ENCODE measurements at places on chromosomes 5 and 9.

DNA sequence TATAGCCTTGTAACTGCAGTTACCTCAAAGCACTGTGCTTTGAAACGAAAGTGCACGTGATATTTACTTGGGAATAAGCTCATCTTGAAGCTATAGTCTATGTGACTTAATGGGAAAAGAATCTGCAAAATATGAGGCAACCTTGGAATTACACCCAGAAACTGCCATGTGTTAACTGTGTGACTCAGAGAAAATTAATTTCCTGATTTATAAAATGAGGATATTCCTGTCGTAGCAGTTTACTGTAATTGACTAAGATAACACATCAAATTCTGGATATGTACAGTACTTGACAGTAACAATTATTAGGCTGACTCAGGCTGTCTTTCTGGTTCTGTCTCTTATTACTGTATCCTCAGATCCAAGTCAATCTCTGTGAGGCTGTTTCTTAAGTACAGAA, 1079.9 kb upstream of the ACO1 start:
- no peak overlapping the region for H3K4me3 ChIP-seq
- H3K27ac ChIP-seq = no peak overlapping the region
- DNase-seq = no peak
- no peaks in the 10 kb centered on the region for H3K27me3 ChIP-seq

DNA sequence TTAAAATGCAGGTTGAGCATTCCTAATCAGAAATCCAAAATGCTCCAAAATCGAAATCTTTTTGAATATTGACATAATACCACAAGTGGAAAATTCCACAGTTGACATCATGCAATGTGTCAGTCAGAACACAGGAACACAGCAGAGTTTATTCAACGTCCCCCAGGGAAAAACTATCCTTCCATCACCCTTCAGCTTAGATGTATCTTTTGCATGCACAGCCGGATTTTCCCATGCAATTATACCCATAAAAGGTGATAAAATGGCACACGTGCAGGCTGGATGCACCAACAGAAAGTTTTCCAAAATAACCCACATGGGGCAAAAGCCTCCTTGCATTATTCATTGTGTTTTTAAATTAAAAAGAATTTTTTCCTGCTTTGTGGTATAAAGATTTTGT, 71.2 kb downstream of the RAB24 start:
- no peak overlapping the region for H3K4me3 ChIP-seq
- H3K27me3 ChIP-seq = no peaks in the 10 kb centered on the region
- H3K36me3 ChIP-seq = peaks cover 6% of the 10 kb centered on the region
- DNase-seq = no peak
- no peak overlapping the region for H3K27ac ChIP-seq
- peaks cover 9% of the 10 kb centered on the region for H3K4me1 ChIP-seq

DNA sequence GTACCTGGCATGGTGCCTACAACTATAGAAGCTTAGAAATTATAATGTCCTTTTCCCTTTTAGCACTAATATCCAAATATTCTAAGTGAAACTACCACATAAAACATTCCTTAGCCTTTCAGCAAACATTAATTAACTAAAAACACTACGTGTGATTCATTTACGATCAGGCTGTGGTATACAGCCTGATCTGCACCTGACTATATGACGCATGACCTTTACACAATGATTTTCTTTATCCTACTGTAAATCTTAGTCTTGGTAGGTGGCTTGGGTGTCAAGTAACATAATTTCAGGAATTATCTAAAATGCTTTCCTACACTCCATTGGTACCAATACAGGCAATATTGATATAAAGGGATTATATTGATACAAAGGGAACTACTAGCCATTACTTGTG, 686.7 kb downstream of the DTWD2 start:
- no peak overlapping the region for H3K27ac ChIP-seq
- no peaks in the 10 kb centered on the region for H3K36me3 ChIP-seq
- no peak for DNase-seq
- no peaks in the 10 kb centered on the region for H3K4me1 ChIP-seq
- no peak overlapping the region for H3K4me3 ChIP-seq
- no peaks in the 10 kb centered on the region for H3K27me3 ChIP-seq

DNA sequence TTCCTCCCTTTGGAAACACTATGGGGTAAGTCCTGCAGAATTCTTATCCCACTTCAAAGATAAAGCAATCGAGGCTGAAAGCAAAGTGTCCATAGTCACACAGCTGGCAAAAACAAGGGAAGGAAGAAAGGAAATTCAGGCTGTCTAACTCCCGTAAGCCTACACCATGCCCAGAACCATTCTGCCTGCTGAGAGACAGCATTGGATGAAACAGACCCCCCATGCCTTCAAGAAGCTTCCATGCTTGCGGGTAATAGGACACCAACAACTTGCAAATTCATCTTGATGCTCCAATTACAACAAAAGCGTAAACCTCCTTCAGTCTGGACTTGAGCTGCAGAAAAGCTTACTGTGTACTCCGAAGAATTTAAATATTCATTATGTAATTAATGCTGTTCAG, 181.1 kb upstream of the WWC1 start:
- no peaks in the 10 kb centered on the region for H3K4me1 ChIP-seq
- H3K36me3 ChIP-seq = no peaks in the 10 kb centered on the region
- H3K4me3 ChIP-seq = no peak overlapping the region
- DNase-seq = no peak

Measured in activated CD4-positive, alpha-beta memory T cell treated with anti-CD3 and anti-CD28 coated beads for 36 hours (primary cell).